ENCODE measurements at places on chromosomes 4 and X.

DNA sequence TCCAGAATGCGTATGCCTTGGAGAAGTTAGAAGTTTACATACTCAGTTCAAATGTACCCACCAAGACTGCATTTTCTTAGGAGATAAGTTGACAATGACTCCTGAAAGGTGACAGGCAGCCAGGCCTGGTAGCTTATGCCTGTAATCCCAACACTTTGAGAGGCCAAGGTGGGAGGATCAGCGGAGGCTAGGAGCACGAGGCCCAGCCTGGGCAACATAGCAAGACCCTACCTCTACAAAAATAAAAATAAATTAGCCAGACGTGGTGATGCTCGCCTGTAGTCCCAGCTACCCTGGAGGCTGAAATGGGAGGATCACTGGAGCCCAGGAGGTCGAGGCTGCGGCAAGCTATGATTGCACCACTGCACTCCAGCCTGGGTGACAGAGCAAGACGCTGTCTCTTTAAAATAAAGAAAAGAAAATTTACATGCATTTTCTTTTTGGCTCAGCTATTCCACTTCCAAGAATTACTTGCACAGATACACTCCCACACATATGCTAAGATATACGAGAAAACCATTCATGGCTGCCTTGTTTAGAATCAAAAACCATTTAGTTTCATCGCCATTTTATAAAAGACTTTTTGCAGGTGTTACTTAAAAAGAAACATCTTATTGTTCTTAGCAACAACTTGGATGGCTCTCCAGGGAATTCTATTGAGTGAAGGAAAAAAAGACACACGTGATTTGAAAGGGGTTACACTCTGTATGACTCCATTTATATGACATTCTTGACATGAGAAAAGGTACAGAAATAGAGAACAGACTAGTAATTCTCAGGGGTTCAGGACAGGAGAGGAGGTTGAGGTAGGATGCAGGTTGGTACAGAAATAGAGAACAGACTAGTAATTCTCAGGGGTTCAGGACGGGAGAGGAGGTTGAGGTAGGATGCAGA, 66.3 kb downstream of the DHRSX start:
- DNase-seq, result no peak

- no peak for DNase-seq
Observed at GRCh38 chrX:24396931-24397279, 36.5 kb downstream of the SUPT20HL1 start.

DNA sequence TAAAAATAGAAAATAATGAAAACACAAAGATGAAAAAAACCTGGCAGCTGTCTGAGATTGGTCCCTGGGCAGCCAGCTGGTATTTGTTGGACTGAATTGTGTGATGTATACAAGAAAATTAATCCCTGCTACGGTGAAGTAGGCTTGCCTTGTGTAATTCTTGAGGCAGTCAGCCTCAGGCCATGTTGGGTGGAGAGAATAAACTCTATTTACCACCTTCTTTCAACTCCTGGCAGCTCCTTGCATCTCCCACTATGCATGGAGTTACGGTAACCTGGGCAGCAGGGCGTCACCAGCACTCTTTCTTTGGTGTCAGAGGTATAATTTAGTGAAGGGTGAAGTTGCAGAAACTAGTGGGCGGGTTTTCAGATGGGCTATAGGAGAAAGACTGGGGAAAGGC, 3.5 kb downstream of the SPIN2A start:
- no peak for DNase-seq

- no peak for DNase-seq
Observed at GRCh38 chr4:153602758-153603157, 81.3 kb upstream of the TLR2 start.

GRCh38 chrX:30635630-30636029, 17.6 kb upstream of the GK start:
- no peak for DNase-seq

GRCh38 chr4:5933116-5933515, 40.2 kb upstream of the CRMP1 start:
- no peak for DNase-seq

- DNase-seq, result no peak
Observed at GRCh38 chr4:183887351-183887750, 17.8 kb upstream of the STOX2 start.

DNA sequence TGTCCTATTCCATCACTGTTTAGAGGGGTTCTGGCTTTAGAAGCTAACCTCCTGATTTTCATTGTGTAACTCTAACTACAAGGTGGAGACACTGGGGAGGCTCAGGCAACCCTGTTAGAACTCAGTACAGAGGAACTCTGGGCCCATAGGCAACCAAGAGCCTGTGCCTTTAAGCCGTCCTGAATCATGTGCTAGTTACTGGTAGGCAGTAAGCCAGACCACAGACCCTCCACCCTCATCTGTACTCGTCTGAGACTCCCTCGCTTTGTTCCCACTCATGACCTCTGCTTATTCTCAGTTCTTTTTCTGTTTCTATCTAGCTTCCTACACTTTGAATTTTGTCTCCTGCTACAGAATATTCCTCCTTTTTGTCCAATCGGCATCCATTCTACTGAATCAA, 31.4 kb downstream of the TBC1D1 start:
- DNase-seq, result no peak

GRCh38 chr4:26077756-26078155, 163.7 kb downstream of the SMIM20 start:
- no peak for DNase-seq

DNA sequence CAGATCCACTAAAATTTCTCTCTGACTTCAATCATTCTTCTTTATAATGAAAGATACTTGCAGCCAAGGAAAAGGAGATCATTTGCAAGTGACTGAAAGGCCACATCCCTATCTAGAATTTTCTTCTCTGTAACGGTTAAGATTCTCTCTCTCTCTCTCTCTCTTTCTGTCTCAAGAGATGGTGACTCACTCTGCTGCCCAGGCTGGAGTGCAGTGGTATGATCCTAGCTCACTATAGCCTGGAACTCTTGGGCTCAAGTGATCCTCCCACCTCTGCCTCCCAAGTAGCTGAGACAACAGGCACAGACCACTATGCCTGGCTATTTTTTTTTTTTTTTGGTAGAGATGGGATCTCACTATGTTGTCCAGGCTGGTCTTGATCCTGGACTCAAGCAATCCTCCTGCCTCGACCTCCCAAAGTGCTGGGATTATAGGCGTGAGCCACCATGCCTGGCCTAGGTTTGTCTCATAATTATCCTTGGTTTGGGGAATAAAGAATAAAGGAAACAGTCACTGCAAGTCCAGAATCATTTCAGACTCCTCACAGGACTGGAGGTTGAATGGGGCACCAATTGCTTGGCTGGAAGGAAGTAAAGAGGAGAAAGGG, 33.3 kb upstream of the GALNT7 start:
- DNase-seq, result no peak

- no peak for DNase-seq
Observed at GRCh38 chr4:157221895-157222770, 1.6 kb downstream of the GRIA2 start.

- DNase-seq, result no peak
Observed at GRCh38 chrX:115582616-115583495, 21.9 kb downstream of the PLS3 start.

DNA sequence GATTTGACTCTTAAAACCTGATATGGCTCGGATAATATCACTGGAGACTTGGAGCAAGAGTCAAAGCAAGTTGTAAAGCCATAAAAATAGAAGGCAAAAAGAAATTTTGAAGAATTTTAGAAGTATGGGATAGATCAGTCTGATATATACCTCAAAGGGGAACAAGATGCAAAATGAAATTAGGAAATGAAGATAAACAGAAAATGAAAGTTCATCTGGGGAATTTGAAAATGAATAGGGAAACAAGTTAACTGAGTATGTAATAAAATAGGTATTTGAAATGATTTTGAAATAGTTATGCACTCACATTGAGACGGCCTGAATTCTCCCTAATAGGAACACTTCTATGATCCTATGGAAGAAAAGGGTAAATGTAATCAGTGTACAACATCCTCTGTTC, 5.7 kb downstream of the CYP2U1 start:
- DNase-seq, result no peak

GRCh38 chrX:106912864-106913263, 7.3 kb upstream of the CLDN2 start:
- DNase-seq, result no peak

- no peak for DNase-seq
Observed at GRCh38 chrX:105299286-105299685, 78.8 kb upstream of the TEX13A start.

DNA sequence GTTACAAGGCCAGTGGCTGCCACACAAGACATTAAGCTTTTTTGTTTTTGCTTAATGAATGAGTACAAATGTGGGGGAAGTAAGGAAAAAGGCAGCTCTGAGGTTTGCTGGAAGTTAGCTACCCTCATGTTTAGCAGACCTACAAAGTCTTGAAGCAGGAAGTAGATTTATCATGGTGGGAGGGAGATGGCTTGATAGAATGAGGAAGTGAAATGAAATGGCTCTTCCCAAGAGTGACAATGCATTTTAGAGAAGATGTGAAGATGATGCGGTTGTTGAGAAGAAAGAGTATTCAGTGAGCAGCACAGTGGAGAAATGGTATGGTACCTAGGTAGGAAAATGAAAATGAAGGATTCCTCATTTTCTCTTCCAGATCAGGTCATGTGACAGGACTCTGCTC, 108.0 kb downstream of the SLIT2 start:
- DNase-seq, result no peak

Data from sigmoid colon (tissue), 7 donors.